Left ventricle myocardium superior (tissue), 1 donor: ENCODE measurements at places on chromosomes 7 and 10. TPM values are rescaled to one million over a fixed set of nuclear protein-coding genes. Genes with fewer than 3 reads are reported as not detected.

The PDLIM1 gene
- 231 TPM for total RNA-seq

- peak; percentile 14 for DNase-seq
Measured at GRCh38 chr7:1560620-1561031, 4.6 kb upstream of the TMEM184A start.

- no peak for DNase-seq
Measured at GRCh38 chr7:1678571-1679325, 8.7 kb downstream of the ELFN1 start.

DNA sequence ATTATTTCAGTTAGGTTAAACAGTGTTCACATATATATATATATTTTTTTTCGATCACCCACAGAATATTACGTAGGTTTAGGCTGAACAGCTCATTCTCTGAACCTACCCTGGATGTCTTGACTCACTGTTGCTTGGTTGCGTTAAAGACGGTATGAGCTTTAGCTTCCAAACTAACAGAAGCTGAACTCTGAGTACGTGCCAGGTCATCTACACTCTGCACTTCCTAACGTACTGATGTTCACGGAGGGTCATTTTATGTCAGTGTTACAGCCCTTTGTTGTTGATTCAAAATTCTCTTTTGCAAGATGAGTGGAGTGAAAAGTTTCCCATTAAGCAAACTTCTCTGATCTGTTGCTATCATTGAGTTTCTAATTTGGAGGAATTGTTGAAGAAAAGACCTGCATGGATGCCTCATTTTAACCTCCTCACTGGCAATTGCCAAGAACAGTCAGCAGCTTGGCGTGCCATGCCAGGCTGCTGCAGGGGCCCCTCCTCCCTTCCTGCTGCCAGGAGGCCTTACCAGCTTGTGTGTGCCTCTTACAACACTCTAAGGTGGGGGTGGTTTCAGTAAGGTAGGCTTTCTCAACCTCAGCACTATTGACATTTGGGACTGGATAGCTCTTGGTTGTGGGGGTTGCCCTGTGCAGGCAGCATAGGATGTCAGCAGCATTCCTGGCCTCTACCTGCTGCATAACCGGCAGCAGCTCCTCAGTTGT lies 44.3 kb downstream of the INSYN2A start:
- DNase-seq: peak; percentile 41

- DNase-seq: peak; percentile 46
Measured at GRCh38 chr7:97006055-97006815, 882 bp downstream of the DLX6 start.

The TAC1 gene
- not detected for total RNA-seq

DNA sequence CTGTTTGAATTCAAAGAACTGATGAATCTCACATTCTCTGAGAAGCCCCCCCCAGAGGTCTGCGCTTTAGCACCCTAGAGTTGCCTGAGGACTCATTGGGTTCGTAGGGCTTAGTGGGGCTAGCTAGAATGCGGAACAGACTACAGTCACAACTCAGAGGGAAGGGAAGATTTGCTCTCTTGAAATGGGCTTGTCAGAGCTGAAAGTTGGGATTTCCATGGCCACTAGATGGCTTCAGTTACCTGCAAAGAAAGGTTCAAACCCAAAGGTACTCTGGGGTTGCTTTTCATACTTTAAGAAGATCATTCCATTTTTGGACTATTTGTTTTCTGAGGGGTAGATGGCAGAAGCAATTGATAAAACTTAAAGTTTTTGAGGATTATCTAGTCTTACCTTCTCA lies 205.0 kb downstream of the BBS9 start:
- no peak for DNase-seq

GRCh38 chr7:134396031-134396430 lies 62.9 kb downstream of the AKR1B1 start:
- DNase-seq: no peak

The KIF11 gene
- 0.64 TPM for total RNA-seq

GRCh38 chr10:129811208-129811607 lies 152.9 kb downstream of the EBF3 start:
- no peak for DNase-seq

- no peak for DNase-seq
Measured at GRCh38 chr10:60729106-60729505, 49.2 kb upstream of the CDK1 start.

The TAS2R3 gene
- 0.47 TPM for total RNA-seq

DNA sequence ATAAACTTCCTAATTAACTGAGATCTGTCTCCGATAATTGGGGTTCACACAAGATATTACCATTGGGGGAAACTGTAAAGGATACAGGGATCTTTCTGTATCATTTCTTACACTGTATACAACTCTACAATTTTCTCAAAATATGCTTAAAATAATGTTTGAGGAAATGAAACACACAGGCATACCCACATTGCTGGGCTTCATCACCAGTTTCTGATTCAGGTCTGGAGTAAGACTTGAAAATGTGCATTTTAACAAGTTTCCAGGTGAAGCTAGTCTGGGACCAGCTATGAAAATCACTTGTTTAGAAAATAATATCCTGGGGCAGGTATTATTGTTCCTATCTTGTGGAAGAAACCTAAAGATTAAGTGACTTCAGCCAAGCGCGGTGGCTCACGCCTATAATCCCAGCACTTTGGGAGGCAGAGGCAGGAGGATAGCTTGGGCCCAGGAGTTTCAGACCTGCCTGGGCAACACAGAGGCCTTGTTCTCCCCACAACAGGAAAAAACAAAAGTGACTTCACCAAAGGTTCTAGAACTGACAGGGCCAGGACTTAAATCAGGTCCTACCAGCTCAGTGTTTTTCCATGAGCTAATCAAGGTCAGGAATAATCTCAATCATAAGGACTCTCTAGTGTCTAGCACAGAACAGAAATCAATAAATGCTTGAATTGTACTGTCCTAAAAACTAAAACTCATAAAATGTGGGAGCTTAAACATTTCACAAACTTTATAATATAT lies 12.6 kb downstream of the TOMM7 start:
- DNase-seq: no peak

DNA sequence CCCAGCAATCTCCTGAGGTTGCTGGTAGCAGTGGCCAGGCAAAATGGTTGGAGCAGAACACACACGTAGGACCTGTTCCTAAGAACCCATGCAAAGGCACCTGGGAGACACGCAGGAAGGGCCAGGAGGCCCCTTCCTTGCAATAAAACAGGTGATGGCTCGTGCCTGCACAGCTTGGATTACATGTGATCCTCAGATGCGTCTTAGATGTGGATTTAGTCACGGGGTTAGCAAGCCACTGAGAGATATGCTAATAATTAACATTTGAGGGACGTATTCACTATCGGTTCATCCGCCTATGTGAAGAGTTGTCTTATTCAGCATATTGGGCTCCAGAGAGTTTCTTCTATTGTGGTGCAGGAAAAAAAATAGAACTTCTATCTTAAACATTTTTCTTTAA lies 4.6 kb upstream of the RHEB start:
- DNase-seq: no peak

DNA sequence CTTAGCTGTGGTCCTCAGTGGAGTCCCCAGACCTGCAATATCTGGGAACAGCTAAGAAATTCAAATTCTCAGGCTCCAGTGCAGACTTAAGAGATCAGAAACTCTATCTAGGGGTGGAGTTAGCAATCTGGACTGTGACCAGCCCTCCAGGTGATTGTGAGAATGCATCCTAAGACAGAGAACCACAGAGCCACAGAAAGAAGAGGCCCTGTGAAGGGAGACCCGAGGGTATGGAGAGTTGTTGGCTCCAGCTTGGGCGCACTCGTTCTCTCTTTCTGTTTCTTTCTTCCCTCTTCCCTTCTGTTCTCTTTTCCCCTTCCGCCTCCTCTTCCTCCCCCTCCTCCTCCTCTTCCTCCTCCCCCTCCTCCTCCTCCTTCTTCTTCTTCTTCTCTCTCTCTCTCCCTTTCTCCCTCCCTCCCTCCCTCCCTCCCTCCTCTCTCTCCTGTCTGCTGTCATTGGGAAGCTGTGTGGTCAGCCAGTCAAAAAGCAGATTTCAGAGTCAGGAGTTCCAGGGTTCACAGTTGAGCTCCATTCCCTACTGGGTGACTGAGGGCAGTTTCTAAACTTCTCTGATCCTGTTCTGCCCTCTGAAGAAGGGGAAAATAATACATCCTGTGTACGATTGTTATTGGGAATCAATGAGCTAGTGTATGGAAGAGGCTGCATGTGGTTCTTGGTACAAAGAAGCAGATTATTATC lies 62.1 kb upstream of the STEAP1B start:
- no peak for DNase-seq

DNA sequence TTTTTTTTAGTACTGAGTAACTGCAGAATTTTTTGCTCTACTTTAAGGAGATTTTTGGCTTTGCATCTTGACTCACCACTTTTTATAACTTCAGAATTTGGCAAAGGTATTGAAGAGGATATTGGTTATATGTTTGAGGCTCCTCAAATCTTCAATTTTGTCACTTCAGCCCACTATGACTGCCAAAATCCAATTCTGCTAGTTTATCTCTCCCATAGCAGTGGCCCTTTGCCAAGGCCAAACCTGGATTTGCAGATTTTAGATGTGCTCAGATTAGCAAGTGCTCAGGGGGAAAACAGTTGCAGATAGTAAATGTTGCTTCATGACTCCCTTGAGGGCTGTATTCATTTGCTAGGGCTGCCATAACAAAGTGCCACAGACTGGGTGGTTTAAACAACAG lies 427.5 kb downstream of the ADRA2A start:
- no peak for DNase-seq

The TMEM139 gene
- 20.3 TPM for total RNA-seq

The CYCS gene
- 711 TPM for total RNA-seq

GRCh38 chr10:42980553-42981357 lies 96.1 kb upstream of the RET start:
- no peak for DNase-seq

The AOC1 gene
- 0.17 TPM for total RNA-seq
